Glomerular endothelial cell (primary cell): ENCODE measurements at places on chromosomes 4 and X. TPM values are rescaled to one million over a fixed set of nuclear protein-coding genes. Genes with fewer than 3 reads are reported as not detected.

DNA sequence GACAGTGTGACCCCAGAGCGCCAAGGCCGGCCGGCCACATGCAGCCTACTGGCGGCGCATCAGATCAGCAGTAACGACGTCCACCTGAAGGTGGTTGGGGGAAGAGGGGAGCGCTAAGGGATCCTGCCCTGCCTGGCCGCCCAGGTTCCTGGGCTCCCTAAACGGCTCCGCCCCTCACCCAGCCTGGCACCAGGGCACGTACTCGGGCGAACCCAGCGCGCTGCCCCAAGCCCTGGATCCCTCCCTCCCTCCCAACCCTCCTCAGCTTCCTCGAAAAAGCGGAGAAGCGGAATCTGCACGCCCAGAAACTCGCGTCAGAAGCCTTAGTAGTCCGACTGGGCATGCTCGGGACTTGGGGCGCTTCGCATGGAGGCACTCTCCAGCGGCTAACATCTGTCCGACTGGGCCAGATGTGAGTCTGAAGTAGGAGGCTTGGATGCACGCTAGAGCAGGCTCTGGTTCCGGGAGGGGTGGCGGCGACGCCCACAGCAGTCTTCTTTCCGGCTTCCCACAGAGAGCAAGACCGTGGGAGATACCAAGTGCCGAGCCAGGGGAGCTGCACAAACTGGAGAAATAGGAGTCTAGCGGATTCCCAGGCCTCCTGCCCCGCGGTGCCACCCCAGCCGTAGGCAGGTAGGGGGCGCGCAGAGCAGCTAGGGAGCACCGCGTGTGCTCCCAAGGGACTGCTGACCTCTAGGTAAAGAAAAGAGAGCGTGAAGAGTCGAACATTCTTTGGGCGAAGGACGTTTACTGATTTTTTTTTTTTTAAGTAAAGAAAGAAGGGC is 114.3 kb upstream of the TEX13C start:
- DNase-seq = no peak

- no peak for DNase-seq
Measured at GRCh38 chr4:118313098-118313497, 39.7 kb downstream of the PRSS12 start.

GRCh38 chr4:76300012-76300411 is 6.5 kb upstream of the STBD1 start:
- DNase-seq = no peak

DNA sequence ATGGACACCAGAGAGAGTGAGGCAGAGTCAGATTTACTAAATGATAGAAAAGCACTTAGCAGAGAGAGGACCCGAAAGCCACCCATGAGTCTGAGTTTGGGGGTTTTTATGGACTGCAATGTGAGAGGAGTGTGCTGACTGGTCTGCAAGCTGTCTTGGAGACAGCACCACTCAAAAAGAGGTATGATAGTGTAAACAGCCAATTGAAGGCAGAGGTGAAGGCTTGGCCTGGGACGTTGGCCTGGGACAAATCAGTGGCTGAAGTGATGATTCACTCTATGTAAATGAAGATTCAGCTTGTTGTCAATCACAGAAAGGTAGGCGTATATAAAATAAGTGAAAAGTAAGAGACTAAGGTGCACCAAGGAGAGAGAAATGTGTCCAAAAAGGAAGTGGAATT is 217.6 kb upstream of the ZFP42 start:
- DNase-seq = no peak

- no peak for DNase-seq
Measured at GRCh38 chr4:65502131-65502701, 168.1 kb downstream of the EPHA5 start.

The XK gene
- not detected in 2 replicates for total RNA-seq

The GLUD2 gene
- 1.6 and 1.7 TPM in 2 replicates for total RNA-seq
